ENCODE measurements at places on chromosomes 13 and 19.

GRCh38 chr13:23427342-23427843 lies 6.1 kb downstream of the SACS start:
- DNase-seq: no peak

DNA sequence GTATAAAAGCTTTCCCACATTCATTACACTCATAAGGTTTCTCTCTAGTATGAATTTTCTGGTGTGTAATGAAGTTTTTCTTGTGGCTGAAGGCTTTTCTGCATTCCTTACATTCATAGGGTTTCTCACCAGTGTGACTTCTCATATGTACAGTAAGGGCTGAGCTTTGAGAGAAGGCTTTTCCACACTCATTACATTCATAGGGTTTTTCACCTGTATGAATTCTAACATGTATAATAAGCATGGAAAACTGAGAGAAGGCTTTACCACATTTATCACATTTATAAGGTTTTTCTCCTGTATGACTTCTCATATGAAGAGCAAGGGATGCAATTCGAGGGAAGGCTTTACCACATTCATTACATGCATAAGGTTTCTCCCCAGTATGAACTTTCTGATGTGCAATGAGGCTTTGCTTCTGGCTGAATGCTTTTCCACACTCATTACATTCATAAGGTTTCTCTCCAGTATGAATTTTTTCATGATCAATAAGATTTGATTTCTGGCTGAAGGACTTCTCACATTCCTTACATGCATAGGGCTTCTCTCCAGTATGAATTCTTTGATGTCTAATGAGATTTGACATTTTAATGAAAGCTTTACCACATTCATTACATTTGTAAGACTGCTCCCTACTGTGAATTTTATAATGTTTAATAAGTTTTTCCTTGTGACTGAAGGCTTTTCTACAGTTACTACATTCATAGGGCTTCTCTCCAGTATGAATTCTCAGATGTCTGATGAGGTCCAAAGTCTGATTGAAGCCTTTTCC lies 42.6 kb downstream of the ZNF527 start:
- no peak for DNase-seq

GRCh38 chr19:48443731-48444128 lies 2.1 kb upstream of the GRWD1 start:
- no peak for DNase-seq

GRCh38 chr19:4229179-4229931 lies at the start of gene EBI3:
EBI3 (plus strand) TSS chr19:4229523; CDS start chr19:4229551, 28 bp downstream.
- no peak for DNase-seq

GRCh38 chr19:3798137-3798536 lies 12.0 kb upstream of the MATK start:
- no peak for DNase-seq

- DNase-seq: no peak
Measured at GRCh38 chr19:32945260-32945659, 26.5 kb downstream of the CEP89 start.

Data from DMS79 (cell line).